ENCODE measurements at places on chromosomes 11 and 22.

- peak; percentile 17 for DNase-seq
These were observed 76.2 kb upstream of the TTLL12 start for GRCh38 chr22:43262990-43263644.

DNA sequence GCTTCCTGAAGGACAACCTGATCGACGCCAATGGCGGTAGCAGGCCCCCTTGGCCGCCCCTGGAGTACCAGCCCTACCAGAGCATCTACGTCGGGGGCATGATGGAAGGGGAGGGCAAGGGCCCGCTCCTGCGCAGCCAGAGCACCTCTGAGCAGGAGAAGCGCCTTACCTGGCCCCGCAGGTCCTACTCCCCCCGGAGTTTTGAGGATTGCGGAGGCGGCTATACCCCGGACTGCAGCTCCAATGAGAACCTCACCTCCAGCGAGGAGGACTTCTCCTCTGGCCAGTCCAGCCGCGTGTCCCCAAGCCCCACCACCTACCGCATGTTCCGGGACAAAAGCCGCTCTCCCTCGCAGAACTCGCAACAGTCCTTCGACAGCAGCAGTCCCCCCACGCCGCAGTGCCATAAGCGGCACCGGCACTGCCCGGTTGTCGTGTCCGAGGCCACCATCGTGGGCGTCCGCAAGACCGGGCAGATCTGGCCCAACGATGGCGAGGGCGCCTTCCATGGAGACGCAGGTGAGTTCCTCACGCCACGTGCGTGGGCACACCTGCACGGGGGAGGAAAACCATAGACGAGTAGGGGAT lies 1.5 kb downstream of the BCR start:
- DNase-seq: no peak

- DNase-seq: no peak
These were observed 119.9 kb downstream of the MIAT start for GRCh38 chr22:26777156-26777801.

- DNase-seq: no peak
These were observed 423 bp downstream of the PEX16 start for GRCh38 chr11:45917286-45917622.

GRCh38 chr22:19520566-19521305 lies 3.5 kb downstream of the CLDN5 start:
- no peak for DNase-seq

- no peak for DNase-seq
These were observed 424.6 kb downstream of the BUD13 start for GRCh38 chr11:116348226-116348625.

DNA sequence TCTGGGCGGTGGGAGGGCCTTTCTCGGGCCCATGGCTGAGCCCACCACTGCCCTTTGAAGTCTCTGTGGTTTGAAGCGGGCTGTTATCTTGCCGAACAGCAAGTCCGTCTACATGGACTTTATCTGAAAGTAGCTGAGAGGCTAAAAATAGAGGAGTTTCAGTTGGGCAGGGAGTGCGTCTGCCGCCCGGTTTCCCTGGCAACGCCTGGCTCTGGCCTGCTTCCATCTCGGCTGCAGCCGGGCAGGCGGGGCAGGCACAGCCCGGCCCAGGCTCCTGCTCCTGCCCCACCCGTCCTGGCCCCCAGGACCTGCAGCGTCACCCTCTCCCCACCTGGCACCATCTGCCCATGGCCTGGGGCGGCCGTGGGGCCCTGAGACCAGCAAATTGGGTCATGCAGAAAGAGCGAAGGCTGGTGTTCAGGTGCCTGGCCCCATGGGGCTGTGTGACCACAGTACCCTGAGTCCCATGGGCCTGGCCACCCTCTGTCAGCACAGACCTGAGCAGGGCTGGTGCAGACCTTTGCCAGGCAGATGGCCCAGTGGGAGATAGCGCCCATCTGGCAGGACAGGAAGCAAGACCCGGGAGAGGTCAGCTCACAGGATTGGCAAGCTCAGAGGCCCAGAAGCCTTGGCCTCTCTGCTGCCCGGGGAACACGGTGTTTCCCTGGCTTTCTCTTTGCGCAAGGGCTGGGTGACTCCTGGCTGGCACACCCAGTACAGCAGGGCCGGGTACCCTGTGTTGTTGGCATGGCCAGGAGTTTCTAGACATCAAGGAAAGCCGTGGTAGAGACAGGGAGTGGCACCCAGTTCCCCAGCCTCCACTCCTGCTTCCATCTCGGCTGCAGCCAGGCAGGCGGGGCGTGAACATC lies 79.1 kb upstream of the KCNQ1OT1 start:
- no peak for DNase-seq

DNA sequence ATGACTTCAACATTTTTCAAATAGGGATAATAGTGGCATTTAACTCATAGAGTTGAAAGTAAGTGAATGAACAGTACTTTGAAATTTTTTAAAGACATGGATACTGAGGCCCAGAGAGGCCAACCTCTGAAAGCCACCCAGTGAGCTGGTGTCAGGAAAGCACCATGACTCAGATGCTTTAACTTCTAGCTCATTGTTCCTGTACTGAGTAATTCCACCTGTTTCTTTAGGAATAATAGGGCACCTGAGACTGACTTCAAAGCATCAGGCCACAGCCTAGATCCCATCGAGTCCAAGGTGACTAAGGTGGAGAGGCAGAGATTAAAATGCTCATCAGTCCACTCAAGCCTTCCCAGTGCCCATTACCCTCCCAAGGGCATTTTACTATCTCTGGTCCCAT lies 491.8 kb upstream of the TENM4 start:
- no peak for DNase-seq

GRCh38 chr11:130624971-130625544 lies 176.6 kb downstream of the ADAMTS15 start:
- no peak for DNase-seq

GRCh38 chr22:31969789-31970489 lies 25.6 kb downstream of the YWHAH start:
- DNase-seq: no peak

DNA sequence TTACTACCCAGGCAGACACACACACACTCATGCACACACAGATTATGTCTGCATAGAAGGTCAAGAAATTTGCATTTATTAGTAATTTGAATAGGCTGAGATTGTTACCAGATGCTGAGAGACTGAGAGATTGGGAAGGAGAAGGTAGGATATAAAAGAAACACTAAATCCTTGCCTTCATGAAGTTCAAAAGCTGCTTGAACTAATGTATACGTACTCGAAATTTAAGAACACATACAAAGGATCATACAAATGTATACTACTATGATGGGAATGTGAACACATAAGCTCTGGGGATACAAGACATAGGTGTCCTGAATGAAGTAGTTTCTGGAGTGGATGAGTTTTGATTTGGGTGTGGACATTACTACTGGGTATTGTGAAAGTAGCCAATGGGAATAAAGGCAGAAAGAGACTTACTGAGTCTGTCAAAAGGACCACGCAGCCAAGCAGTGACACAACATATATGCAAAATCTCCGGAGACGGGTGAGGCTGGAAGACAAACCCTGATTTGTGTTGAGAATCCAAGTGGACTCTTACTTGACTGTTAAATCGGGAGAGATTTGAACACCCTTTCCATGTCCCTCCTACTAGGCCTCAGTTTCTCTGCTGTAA lies 7.3 kb upstream of the PKNOX2 start:
- DNase-seq: no peak

Data from stimulated activated CD8-positive, alpha-beta memory T cell treated with anti-CD3 and anti-CD28 coated beads, Interleukin-15, amount 100 ng/mL, for 1 hour (primary cell).